CD4-positive, alpha-beta T cell treated with Interleukin-1 beta for 1 hour (primary cell): ENCODE measurements at places on chromosomes 16 and 17.

DNA sequence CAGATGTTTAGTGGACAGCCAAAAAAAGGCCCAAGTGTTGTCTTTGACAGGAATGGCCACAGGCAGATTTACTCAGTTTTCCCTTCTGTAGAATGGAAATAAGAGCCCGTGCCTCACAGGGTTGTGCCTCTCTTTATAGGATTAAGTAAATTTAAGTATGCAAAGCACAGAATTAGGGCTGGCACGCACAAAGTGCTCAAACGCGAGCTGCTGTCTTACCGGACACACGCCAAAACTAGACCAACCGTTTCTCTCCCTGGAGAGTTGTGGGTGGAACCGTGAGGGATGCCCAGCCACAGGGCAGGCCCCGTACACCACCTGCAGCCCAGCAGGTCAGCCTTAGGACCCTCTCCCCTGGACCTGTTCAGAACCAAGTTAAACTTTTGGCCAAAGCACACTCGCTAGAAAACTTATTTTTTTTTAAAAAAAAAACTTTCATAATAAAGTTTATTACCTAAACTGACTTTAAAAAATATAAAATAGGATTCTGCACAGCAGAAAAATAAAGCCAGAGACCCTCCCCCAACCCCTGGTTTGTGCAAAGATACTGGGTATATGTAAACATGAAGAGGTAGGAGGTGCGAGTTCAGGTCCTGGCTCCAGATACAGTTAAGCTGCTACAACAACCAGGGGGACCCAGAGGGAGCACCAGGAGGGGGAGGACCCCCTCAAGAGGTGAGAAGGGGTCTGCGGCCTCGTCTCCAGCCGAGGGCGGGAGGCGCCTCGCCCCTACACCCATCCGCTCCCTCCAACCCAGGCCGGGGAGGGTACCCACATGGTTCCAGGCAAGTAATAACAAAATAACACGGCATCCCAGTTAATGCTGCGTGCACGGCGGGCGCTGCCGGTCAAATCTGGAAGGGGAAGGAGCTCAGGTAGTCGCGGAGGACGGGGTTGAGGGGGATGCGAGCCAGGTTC is 1.8 kb downstream of the SOCS1 start:
- DNase-seq = no peak

DNA sequence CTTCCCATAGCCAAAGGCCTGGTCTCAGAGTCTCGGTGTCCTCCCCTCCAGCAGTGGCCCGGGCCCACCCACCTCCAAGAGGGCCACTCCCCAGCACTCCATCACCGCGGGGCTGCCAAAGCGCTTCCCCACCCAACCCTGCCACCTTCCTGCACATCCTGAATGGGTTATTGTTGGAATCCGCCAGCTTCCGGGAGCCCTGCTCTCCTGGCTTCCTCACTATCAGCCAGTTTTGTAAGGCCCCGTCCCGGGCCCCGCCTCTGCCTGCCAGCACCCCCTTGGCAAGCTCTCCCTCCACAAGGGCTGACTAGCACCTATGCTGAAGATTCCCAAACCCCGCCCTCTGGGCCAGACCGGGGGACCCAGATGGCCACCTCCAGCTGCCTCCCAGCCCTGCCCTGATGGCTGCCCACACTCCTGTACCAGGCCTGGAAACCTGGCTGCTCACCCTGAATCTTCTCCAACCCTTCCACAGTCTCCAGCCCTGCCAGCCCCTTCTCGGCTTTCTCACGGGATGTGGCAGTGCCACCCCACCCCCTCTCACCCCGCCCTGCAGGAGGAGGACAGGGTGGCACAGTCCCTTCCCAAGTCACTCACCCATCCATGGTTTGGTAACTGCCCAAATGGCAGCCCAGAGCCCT is 14.4 kb downstream of the MYBBP1A start:
- no peak for DNase-seq

GRCh38 chr17:79739148-79740062 is 8.7 kb downstream of the ENPP7 start:
- DNase-seq = no peak

DNA sequence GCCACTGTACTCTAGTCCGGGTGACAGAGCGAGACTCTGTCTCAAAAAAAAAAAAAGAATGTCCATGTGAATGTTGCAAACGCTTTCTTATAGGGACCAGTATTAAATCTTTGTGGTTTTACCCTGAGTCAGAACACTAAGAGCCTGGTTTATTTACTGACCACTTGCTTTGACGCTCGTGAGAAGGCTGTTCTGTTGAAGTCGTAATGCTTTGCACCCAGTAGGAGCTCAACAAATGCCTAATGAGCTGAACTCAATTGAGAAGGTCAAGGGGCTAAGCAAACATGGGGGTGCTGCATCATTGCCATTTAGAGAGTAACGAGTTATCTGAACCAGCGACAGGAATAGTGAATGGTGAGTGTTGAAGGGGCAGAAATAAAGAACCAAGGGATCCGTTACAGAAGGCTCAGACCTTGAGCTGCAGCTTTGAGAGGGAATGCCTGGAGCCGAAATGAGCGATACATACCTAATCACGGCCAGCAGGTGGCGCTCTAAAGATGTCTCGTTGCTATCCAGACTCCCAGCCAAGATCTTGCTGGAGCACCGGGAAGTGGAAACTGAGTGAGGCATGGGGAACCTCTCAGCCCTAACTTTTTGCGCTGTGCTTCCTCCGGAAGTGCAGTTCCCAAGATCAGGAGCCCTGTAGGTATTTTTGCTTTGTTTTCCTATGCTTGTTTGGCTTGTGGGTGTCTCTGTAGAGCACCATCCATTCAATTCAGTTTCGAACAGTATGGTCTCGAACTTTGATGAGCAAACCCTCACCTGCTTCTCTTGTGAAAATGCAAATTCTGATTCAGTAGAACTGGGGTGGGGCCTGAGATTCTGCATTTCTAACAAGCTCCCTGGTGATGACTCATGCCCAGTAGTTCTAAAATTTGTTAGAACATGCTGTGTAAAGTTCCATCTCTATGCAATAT is 12.6 kb upstream of the RNF222 start:
- DNase-seq = peak; percentile 71
